ENCODE measurements at places on chromosomes 3 and 15. TPM values are rescaled to one million over a fixed set of nuclear protein-coding genes. Genes with fewer than 3 reads are reported as not detected.
A peak's percentile ranks its signal among the peaks of the same experiment; 100 is the strongest.

GRCh38 chr3:55893045-55893664 is 406.0 kb upstream of the WNT5A start:
- DNase-seq: no peak

GRCh38 chr15:83709811-83710210 is 55.9 kb downstream of the ADAMTSL3 start:
- no peak for DNase-seq

DNA sequence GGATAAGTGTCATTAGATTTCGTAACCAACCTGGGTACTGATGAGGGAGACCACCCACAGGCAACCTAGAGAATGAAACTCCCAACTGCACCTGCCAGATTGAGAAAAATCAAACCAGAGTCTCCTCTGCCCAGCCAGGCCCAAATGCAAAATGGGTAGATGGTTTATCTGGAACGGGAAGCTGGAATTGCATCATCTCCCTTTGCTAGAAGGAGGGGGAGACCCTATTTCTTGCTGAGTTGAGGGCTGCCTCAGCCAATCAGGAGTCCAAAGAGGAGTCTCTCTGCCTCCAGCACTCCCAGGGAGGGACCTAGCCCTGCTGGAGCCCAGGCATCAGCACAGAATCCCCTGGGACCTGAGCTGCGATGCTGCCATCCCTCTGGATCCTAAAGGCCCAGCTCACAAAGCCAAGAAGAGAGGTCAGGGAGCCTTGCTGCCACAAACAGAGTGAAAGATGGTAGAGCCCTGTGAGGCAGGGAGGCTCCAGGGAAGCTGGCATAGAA is 8.1 kb downstream of the RMDN3 start:
- DNase-seq: no peak

DNA sequence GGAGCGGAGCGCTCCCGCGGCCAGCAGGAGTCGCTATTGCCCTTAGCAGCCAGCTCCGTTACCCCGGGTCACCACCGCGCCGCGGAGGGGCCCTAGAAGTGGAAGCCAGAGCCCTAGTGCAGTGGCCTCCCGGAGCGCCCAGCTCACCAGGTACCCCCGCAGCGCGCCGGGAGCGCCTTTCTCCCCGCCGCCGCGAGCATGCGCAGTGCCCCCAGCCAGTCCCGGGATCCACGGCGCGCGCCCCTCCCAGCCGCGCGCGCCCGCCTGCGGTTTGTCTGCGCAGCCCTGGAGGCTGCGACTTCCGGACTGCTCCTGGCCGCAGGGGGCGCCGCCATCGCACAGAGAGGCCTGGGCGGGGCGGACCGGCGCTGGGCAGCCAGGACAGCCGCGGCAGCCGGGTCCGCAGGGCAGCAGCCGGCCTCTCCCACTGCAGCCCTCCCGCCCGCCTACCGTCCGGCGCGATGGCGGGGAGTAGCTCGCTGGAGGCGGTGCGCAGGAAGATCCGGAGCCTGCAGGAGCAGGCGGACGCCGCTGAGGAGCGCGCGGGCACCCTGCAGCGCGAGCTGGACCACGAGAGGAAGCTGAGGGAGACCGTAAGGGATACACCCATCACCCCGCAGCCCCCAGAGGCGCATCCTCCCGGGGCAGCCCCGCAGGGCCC is 5.7 kb downstream of the TPM1 start:
- DNase-seq: peak; percentile 92

DNA sequence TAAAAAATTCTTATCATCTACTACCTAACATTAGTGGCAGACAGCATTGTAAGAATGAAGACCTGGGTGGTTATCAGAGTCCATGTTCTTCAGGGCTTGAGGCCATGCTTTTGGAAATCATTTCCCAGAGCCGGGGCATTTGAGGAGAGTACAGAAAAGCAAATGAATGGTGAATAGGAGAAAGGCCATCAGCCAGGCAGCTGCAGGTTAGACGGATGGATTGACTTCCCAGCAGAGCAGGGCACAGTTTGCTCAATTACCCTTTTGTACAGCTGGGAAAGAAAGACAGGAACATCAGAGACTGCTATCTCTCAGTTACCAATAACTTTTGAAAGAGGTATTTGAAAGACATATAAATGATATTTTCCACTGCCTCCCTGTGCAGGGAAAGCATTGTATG is 135.6 kb downstream of the ALCAM start:
- DNase-seq: no peak

GRCh38 chr15:47326410-47327333 is 390.6 kb upstream of the SEMA6D start:
- DNase-seq: no peak

GRCh38 chr3:9199775-9200174 is 49.7 kb downstream of the SRGAP3 start:
- DNase-seq: no peak

- DNase-seq: no peak
Observed at GRCh38 chr3:44825264-44825925, 36.3 kb upstream of the TMEM42 start.

GRCh38 chr15:81954158-81954783 is 91.5 kb downstream of the MEX3B start:
- no peak for DNase-seq

GRCh38 chr3:76753599-76753998 is 286.3 kb upstream of the ROBO2 start:
- no peak for DNase-seq

GRCh38 chr3:69203631-69204314 is 81.4 kb upstream of the LMOD3 start:
- no peak for DNase-seq

GRCh38 chr15:65766422-65767263 is 25.4 kb downstream of the DENND4A start:
- no peak for DNase-seq

DNA sequence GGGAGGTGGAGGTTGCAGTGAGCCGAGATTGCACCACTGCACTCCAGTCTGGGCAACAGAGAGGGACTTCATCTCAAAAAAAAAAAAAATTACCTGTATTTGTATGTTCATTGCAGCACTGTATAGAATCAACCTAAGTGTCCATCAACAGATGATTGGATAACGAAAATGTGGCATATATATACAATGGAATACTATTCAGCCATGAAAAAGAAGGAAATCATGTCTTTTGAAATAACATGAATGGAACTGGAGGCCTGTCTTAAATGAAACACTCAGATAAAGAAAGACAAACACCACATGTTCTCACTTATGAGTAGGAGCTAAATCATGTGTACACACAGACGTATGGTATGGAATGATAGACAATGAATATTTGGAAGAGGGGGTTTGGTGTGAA is 59.4 kb upstream of the MEF2A start:
- DNase-seq: no peak

Gene TLR9
- not detected for polyA plus RNA-seq

Gene GRM2
- polyA plus RNA-seq: not detected
